ENCODE measurements at places on chromosomes 3 and 15.

- no peak for DNase-seq
These were observed 23.9 kb downstream of the LINGO1 start for GRCh38 chr15:77608774-77609173.

- no peak for DNase-seq
These were observed 265.9 kb downstream of the TJP1 start for GRCh38 chr15:29556380-29556779.

DNA sequence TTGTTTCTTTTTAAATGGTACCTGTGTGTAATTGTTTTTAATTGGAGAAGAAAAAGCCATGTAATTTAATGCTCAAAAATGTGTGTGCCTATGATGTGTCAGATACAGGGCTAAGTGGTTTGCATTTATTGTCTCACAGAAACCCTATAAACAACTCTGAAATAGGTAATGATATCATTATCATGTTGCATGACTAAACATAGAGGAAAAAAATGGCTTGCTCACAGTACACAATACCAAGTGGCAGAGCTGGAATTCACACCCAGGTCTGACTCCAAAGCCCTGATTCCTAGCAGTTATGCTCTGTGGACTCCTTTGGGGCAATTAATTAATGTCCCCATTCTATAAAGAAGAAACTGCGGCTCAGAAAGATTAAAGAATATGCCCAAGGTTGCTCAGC lies 237.4 kb upstream of the TRIM42 start:
- no peak for DNase-seq

GRCh38 chr3:172236771-172237742 lies 197.7 kb downstream of the FNDC3B start:
- no peak for DNase-seq

GRCh38 chr3:52034212-52034611 lies 22.2 kb downstream of the DUSP7 start:
- DNase-seq: no peak

- DNase-seq: no peak
These were observed 459.1 kb upstream of the MDFIC2 start for GRCh38 chr3:70771426-70772147.

- DNase-seq: peak; percentile 40
These were observed 8.4 kb upstream of the ATR start for GRCh38 chr3:142586803-142587406.

DNA sequence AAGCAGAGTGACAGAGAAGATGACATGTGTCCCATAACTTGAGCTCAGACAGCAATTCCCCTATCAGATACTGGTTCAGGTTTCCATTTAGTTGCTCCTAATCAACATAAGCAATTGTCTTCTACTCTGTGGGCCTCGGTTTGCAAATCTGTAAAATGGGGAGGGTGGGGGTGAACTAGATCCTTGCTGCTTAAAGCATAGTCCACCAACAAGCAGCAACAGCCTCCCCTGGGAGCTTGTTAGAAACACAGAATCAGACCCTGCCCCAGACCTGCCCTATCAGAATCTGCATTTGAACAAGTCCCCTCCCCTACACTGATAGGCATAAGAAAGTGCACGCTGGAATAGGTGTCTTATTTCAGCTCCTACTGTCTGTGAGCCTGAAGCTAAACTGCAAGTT lies 87.8 kb downstream of the CEMIP start:
- DNase-seq: no peak

GRCh38 chr15:50425219-50425618 lies 1.0 kb downstream of the USP8 start:
- DNase-seq: no peak

DNA sequence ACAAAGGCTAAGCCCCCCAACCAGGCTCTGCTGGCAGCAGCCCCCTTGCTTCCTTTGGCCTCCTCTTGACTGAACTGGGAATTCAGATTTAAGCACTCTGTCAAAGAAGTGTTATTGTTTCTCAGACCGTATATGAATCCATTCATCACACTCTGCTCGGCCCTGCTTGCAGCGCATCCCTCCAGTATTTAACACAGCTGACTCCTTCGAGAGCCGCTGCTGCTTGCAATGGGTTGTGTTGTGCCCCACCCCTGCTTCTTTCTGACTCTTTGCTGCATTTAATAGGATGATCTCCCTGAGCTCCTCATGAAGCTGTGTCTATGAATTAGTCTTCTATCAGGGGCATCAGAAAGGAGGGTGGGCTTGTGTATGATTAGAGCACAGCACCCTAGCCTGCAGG lies 31.2 kb downstream of the C3orf20 start:
- no peak for DNase-seq

GRCh38 chr3:168001244-168001643 lies 94.5 kb downstream of the GOLIM4 start:
- no peak for DNase-seq

DNA sequence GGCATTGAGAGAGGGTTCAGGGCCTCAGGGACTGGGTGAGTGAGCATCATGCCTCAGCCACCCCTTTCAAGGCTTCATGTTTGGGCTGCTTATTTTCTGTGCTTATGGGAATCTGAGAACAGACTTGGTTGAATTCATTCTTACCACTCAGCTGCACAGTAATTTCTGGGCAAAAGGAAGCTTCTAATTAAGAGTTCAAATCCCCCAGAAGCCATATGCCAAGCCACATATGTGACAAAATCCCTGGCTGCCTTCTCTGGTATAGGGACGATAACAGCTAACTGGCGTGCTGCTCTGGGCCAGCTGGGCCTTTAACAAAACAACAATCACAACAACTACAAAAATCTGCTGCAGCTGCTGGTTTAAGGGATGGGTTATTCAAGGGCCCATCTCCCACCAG lies 181.0 kb upstream of the ANKRD28 start:
- no peak for DNase-seq

GRCh38 chr3:82055792-82056191 lies 294.3 kb upstream of the GBE1 start:
- DNase-seq: no peak

DNA sequence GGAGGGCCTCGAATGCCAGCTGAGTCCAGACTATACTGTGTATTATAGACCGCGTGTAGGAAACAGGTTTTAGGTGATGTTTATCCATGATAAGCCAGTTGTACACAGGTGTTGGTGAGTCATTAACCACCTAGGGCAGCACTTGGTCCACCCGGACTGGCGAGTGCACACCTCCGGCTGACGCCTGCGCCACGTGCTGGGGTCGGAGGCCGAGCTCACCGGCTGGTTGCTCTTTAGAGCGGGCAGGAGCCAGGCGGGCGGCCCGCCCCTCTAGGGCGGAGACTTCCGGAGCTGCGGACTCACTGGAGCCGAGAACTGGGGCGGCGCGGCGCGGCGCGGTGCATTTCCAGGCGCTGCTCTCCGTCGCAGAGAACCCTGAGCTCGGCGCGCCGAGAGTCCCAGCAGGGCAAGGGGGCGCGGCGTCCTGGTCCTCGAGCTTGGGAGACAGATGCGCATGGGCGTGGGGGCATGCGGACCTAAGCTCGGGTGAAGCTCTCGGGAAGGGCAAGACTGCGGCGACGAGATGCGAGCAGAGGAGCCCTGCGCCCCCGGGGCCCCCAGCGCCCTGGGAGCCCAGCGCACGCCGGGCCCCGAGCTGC lies at the start of gene ESYT3:
Gene ESYT3, plus strand, starts transcription at position 341 of the 599 bp plus-strand sequence. Its CDS starts 183 bp downstream, at position 524.
- DNase-seq: peak; percentile 2

DNA sequence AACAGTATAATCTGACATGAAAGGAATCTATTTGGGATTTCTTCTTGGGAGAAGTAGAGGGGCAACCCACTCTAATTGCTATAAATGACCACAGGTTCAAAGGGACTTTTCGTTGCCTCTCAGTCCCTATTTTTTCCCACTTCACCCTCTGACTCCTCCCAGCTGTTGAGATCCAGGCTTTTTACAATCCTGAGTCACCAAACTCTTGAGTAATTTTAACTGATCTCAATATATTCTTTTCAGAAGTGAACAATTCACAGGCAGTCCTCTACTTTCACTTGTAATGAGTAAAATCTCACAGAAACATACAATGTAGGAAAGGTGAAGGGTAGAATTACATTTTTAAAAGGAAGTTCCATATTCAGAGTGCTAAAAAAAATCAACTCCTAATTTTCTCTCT lies 44.6 kb downstream of the EIF4E3 start:
- no peak for DNase-seq

- DNase-seq: no peak
These were observed 25.0 kb downstream of the CGGBP1 start for GRCh38 chr3:88033808-88034207.

GRCh38 chr15:71575474-71576045 lies 234.8 kb upstream of the NR2E3 start:
- DNase-seq: no peak

GRCh38 chr3:158403013-158403412 lies 168.0 kb upstream of the MLF1 start:
- DNase-seq: no peak
